ENCODE measurements at places on chromosomes 13 and 19. TPM values are rescaled to one million over a fixed set of nuclear protein-coding genes. Genes with fewer than 3 reads are reported as not detected.

Gene ZNF85
- total RNA-seq: 3.3 TPM

Gene NTN5
- total RNA-seq: 0.14 TPM

Gene ZIC2
- total RNA-seq: not detected

Gene DNAAF3
- total RNA-seq: 0.43 TPM

Gene ICAM5
- 6.4 TPM for total RNA-seq
